Aorta (tissue), 5 donors: ENCODE measurements at places on chromosomes 3 and 15. TPM values are rescaled to one million over a fixed set of nuclear protein-coding genes. Genes with fewer than 3 reads are reported as not detected.

ZIC1 gene
- total RNA-seq, result 0.99 TPM

CHD2 gene
- total RNA-seq, result 120 TPM

ARRDC4 gene
- 19.1 TPM for total RNA-seq

MINAR1 gene
- total RNA-seq, result 0.91 TPM

HDC gene
- 34.7 TPM for total RNA-seq

CCR1 gene
- total RNA-seq, result 21.5 TPM

ZBTB47 gene
- 82.0 TPM for total RNA-seq

SLC12A1 gene
- 0.81 TPM for total RNA-seq

PPP1R14D gene
- not detected for total RNA-seq

SCN5A gene
- 0.45 TPM for total RNA-seq
